ENCODE measurements at places on chromosomes 3 and 15.

GRCh38 chr3:65685621-65686235 is 353.0 kb downstream of the MAGI1 start:
- no peak for DNase-seq

DNA sequence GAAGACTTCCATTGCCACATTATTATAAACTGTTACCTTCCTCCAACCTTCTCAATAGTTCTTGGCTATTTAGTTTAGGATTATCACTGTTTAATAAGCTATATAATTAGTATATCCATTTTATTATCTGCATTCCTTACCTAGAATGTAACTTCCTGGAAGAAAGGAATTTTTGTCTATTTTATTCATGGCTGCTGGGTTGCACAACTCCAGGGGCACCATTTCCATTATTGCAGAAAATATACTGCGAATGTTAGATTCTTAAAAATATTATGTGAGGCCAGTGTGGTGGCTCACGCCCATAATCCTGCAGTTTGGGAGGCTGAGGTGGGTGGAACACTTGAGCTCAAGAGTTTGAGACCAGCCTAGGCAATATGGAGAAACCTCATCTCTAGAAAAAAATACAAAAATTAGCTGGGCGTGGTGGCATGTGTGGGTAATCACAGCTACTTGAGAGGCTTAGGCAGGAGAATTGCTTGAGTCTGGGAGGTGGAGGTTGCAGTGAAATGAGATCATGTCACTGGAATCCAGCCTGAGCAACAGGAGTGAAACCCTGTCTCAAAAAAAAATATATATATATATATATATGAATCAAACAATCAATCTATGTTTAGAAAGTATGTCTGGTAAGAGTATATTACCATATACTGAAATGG is 19.9 kb downstream of the CLDN1 start:
- DNase-seq, result no peak

- peak; percentile 84 for DNase-seq
These were observed 98.8 kb upstream of the HACD2 start for GRCh38 chr3:123683505-123684154.

DNA sequence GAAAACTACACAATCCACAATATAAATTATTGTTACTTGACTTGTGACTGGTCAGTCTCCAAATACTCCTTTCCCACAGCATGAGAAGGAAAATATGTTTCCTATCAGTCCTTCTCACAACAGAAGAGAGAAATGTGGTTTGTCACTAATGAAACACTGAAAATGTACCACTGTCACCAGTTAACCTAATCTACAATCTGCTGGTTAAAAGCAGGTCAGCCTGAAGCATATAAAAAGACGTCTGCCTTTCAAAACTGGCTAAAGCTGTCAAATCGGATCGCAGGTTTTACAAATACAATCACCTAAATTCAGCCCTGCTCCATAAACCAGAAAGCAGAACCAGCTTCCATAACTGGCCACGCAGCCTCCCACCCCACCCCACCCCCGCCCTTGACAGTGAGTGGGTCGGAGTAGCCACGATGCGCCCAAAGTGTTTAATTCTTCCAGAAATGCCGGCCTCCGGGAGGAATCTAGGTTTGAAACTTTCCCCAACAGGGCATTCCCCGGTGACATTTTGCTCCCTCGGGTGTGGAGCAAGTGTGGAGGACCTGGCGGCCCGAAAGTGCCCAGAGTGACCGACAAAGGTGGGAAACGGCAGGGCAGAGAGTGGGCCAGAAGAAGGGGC is 682 bp downstream of the ETFA start:
- DNase-seq, result no peak

- DNase-seq, result no peak
These were observed at the start of gene FRMD4B for GRCh38 chr3:69385723-69386555. Gene FRMD4B, minus strand, starts transcription at chr3:69386088. Its CDS starts 99 bp downstream, at chr3:69385989.

DNA sequence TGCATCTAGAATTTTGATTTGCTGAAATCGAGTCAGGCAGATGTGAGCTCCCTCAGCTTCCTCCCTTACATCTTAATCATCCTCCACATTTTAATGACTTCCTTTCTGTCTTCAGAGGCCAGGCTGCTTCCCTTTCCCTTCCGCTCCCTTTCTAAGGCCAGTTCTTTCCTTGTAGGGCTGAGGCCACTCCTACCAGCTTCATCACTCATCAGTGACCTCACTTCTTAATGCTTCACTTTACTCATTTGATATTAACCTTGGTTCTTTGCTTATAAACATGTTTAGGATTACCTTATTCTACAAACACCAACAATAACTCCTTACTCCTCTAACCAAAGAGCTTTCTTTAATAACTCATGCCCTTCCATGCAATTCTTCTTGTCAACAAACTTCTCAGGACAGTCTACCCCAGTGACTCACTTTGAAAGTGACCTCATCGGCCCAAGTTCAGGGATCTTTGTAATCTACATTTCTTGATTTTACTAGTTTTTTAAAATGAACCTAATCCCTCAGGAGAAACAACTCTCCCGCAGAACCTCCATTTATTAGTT is 23.9 kb downstream of the ILDR1 start:
- DNase-seq, result no peak

- DNase-seq, result no peak
These were observed 62.6 kb downstream of the CORO2B start for GRCh38 chr15:68641376-68641775.

DNA sequence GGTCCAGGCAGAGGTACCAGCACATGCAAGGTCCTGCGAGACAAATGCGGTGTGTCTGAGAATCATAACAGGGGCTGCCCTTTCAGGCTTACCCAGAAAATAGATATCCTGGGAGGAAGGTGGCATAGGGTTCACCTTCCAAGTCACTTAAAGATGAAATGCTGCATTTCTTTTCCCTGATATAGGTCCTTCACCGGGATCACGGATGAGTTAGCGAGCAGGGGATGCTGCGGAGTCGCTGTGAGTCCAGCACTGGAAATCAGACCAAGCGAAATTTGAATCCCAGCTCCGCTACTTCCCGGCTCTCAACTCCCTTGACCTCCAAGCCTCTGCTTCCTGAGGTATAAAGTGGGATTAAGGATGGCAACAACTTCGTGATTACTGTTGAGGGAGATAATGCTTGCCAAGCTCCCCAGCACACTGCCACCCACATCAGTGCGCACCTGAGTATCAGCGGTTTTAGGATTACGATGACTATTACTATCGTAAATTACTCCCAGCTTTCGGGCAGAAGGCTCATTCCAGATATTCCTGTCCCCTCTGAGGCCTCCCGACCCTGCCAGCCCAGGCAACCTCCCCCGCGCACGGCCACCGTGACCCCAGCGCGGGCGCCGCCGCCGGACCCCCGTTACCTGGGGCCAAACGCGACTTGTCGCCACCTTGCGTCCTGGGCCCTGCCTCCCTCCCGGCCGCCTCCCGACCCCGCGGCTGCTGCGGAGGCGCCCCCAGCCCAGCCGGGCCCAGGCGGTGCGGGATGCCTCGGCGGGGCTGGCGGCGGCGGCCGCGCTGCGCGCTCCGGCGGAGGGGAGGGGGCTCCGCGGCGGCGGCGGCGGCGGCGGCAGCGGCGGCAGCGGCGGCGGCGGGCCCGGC is 589 bp upstream of the GPR27 start:
- DNase-seq, result no peak

DNA sequence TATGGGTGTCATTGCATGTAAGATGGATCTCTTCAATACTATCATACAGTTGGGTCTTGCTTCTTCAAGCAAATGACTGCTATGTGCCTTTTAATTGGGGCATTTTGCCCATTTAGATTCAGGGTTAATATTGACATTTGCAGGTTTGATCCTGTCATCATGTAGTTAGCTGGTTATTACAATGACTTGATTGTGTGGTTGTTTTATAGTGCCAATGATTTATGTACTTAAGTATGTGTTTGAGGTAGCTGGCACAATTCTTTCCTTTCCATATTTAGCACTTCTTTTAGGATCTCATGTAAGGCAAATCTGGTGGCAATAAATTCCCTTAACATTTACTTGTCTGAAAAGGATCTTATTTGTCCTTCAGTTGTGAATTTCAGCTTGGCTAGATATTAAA is 267.5 kb downstream of the VGLL3 start:
- DNase-seq, result no peak

DNA sequence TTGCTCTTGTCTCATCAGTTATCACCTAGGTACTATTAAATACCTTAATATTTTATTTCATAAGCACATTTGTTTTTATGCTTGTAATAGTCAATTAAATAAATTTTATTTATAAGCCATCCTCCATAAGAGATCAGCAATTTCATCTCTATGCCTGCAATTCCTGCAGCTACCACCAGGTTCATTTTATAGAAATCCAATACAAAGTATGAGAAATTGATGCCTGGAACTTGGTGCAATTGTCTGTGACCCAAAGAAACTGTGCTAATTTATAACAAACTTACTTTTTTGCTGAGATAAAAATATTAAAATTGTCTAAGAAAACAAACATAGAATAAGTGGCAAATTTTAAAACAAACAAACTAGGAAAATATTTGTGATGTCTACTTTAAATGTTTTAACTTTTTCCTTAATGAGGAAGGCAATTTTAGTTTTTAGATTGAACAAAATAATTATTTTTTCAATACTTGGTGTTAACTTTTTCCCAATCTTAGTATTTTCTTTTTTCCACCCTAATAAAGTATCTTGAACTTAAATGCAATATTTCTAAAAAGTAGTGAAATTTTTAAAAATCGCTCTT is 1026.6 kb downstream of the ROBO1 start:
- DNase-seq, result no peak

- no peak for DNase-seq
These were observed 7.9 kb upstream of the SRP14 start for GRCh38 chr15:40046721-40047414.

DNA sequence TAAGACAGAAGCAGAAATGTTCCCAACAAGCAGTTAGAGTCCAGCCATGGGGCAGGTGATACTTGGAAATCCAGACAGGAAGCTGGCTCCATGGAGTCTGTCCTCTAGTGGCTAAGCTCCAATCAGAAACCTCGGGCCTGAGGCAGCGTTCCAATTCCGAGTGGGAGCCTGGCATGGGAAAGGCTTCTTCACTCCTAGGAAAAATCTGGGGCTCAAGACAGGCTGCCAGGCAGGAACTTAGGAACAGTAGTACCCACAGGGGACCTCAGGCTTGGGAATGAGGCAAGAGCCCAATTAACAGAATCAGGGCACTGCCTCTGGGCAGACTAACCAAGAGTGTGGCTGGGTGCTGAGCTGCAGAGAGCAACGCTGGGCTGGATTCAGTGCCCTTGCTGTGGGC is 6.2 kb upstream of the ATP13A4 start:
- no peak for DNase-seq

DNA sequence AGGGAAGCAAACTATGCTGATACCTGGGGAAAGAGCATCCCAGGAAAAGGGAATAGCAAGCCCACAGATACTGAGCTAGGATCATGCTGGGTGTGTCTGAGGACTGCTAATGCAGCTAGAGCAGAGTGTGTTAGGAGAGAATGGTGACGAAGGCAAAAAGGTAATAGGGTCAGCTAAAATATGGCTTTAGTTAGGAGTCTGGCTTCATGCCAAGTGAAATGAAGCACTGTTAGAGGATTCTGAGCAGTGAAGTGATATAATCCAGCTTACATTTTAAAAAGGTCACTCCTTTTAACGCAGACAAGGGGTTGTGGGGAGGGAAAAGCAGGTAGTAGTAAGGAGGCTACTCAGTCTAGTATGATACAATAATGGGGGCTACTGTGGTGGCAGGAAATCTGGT is 30.4 kb downstream of the SECISBP2L start:
- DNase-seq, result no peak

DNA sequence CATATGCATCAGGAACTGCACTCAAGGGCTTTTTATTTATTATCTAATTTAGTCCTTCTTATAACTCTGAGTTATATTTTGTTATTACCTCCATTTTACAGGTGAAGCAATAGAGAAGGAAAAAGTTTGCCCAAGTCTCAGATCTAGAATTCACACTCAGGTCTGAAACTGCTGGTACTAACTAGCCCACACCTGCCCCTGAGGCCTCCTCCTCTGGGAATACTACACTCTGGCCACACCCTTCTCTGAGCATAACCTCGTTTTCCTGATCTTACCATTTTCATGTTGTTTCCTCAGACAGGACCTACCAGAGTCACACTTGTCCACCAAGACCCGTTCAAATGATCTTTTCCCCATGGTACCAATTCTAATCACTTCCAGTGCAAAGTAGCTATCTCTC is 94.1 kb upstream of the CHRM5 start:
- no peak for DNase-seq

DNA sequence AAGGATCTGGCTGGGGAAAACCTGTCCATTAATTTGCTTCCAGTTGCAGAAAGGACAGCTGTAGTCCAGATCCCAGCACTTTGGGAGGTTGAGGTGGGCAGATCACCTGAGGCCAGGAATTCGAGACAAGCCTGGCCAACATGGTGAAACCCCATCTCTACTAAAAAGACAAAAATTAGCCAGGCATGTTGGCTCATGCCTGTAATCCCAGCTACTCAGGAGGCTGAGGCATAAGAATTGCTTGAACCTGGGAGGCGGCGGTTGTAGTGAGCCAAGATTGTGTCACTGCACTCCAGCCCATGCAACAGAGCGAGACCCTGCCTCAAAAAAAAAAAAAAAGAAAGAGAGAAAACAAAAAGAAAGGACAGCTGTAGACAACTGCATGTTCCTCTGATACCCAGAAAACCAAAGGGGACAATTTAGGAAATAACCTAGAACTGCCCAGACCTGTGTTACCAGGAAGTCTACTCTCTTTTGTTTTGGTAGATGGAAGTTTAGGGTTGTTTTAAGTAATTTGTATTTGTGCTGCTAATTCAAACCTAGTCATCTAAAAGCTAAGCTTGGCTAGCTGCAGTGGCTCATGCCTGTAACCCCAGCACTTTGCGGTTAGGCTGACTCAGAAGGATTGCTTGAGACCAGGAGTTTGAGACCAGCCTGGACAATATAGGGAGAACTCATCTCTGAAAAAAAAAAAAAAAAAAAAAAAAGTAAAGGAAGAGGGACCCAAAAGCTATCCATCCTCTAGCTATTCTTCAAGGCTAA is 22.7 kb downstream of the EXD1 start:
- no peak for DNase-seq

DNA sequence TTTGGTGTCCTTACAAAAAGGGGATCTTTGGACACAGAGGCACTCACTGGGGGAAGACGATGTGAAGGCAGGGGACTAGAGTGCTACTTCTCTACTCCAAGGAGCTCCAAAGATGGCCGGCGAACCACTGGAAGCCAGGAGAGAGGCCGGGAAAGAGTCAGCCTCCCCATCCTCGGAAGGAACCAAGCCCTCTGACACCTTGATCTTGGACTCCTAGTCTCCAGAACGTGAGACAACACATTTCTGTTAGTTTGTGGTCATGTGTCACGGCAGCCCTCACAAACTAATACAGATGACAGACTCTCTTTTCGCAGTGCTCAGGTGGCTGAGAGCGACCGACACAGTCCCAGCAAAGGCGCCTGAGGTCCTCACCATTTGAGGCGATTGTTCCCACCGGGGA is 24.4 kb upstream of the ATP2B2 start:
- DNase-seq, result no peak
